T47D (cell line): ENCODE measurements at places on chromosomes 7 and 10.

DNA sequence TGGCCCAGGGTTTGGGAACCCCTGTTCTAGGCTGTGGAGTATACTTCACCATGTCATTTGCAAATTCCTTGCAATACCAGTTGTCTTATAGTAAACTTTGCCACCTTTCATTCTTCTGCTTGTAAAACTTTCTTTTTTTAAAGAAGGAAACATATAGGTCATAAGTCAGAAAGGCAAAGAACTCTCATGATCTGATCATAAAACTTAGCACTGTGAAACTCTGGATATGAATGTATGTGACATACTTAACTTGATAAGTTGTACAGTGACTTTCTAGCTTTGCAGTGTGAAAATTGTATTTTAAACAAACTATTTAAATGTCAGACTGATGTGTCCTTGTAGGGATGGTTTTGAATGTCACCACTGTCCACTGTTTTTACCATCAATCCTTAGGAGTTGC, 31.0 kb upstream of the SAMD9L start:
- no peak for DNase-seq

GRCh38 chr10:61153771-61154170, 209.8 kb upstream of the RHOBTB1 start:
- no peak for DNase-seq

DNA sequence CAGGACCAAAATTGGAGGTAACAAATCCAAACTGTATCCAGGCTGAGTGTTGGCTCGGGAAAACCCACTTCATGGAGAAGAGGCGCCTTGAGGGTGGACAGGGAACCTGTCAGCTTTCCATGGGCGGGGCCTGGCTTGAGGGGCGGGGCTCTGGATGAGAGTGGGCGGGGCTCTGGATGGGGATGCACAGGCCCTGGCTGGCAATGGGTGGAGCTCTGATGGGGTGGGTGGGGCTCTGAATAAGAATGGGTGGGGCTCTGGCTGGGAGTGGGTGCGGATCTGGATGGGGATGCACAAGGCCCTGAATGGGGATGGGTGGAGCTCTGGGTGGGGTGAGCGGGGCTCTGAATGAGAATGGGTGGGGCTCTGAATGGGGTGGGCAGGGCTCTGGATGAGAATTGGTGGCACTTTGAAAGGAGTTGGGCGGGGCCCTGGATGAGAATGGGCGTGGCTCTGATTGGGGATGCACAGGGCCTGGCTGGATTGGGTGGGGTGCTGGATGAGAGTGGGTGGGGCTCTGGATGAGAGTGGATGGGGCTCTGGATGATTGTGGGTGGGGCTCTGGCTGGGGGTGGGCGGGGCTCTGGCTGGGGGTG, 96.6 kb upstream of the NPTX2 start:
- DNase-seq: no peak

GRCh38 chr7:29115753-29116152, 30.6 kb downstream of the CPVL start:
- no peak for DNase-seq

- DNase-seq: no peak
Measured at GRCh38 chr10:70693619-70694335, 21.5 kb downstream of the ADAMTS14 start.

DNA sequence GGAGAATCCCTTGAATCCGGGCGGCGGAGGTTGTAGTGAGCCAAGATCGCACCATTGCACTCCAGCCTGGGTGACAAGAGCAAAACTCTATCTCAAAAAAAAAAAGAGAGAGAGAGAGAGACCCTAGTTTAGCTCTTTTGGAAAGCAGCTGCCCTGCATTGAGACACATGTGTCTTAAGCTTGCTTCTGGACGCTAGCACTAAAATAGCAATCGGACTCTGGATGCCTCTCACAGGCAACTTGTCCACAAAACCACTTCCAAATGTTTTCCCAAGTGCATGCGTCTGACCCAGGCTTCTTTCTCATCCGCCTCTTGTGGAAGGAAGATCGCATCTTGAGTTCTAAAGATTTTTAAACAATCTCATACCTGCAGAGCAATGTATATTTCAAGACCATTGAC, 182.7 kb downstream of the CUX1 start:
- no peak for DNase-seq

DNA sequence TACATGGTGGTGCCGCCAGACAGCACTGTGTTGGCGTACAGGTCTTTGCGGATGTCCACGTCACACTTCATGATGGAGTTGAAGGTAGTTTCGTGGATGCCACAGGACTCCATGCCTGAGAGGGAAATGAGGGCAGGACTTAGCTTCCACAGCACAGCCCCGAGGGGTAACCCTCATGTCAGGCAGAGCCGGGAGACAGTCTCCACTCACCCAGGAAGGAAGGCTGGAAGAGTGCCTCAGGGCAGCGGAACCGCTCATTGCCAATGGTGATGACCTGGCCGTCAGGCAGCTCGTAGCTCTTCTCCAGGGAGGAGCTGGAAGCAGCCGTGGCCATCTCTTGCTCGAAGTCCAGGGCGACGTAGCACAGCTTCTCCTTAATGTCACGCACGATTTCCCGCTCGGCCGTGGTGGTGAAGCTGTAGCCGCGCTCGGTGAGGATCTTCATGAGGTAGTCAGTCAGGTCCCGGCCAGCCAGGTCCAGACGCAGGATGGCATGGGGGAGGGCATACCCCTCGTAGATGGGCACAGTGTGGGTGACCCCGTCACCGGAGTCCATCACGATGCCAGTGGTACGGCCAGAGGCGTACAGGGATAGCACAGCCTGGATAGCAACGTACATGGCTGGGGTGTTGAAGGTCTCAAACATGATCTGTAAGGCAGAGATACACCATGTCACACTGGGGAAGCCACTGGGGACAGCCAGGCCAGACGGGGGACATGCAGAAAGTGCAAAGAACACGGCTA, 104.6 kb upstream of the TNRC18 start:
- no peak for DNase-seq

DNA sequence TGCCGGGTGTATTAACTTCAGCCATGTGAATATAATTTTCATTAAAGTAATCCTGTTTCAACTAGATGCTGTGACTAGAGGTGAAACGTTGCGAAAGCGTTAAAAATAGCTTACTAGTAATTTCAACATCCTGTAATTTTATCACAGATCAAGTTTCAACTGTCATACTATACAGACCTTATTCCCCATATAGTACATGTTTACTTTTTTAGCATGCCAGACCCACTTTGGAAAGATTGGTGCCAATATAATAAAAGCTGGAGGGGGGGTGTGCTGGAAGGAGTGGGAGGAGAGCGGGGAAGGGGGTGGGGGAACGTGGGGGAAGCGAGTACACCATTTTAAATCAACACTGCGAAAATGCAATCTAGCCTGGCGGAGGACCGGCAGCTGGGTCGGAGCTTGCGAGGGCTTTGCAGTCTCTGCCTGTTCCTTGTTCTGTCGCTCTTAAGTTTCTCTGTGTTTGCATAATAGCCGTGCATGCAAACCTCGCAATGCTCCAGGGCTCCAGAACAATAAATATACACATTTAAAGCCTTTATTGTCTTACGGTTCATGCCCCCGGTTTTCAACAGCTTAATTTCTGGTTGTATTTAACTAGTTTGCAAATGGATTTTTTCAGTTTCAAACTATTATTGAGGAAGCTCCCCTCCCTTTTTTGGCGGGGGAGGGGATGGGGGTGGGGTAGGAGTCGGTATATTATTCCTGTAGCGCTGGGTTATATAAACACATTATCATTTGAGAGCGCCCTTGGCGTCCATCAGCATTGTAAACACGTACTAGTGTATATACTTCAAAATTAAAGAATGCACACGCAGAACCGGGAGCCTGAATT, 1.3 kb upstream of the ARID5B start:
- peak; percentile 58 for DNase-seq

DNA sequence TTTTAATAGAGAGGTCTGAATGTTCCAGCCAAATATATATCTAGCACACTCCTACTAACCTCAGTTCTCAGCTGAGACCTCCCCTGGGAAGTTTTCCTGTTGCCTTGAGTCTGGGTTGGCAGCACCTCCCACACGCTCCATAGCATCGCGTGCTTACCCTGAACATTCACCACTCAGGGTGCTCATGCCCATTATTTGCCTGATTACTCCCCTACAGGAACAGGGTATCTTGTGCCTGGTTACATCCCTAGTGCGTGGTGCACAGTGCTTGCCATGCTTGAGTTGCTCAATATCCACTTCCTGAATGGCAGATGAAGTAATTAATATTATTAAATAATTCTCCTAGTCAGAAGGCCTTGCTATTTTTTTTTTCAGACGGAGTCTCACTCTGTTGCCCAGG, 269.9 kb upstream of the IMMP2L start:
- DNase-seq: no peak

DNA sequence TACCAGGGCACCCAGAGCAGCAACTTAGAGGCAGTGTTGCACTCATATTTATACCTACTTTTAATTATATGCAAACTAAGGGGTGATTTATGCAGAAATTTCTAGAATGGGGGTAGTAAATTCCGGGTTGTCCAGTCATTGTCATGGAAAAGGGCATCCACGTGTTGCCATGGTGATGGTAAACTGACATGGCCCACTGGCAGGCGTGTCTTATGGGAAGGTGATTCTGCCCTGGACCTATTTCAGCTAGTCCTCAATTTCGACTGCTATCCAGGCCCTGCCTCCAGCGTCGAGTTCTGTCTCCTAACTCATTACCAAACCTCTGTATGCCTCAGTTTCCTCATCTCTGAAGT, 12.8 kb downstream of the SNX8 start:
- DNase-seq: no peak

DNA sequence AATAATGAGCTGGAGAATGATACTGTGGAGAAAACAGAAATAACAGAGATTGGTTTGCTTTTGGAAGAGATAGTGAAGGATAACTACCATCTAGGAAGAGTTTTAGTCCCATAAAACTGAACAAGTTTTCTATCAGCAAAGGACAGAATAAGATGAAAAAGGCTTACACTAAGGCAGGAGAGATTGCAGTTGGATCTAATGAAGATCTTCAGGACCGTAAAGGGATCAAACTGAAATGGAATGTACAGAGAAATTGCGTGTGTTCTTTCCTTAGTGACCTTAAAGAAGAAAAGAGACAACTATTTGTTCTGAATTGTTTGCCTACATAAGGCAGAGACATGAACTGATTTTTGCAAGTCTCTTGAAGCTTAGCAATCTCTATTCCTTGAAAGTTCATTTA, 191.7 kb upstream of the MTPN start:
- no peak for DNase-seq

- DNase-seq: no peak
Measured at GRCh38 chr7:5375925-5376324, 47.7 kb downstream of the TNRC18 start.

- DNase-seq: no peak
Measured at GRCh38 chr7:107711301-107711700, 32.6 kb upstream of the CBLL1 start.

- DNase-seq: no peak
Measured at GRCh38 chr10:74542077-74542476, 284.3 kb upstream of the KAT6B start.

GRCh38 chr7:149334219-149334618, 72.2 kb downstream of the ZNF783 start:
- DNase-seq: no peak

DNA sequence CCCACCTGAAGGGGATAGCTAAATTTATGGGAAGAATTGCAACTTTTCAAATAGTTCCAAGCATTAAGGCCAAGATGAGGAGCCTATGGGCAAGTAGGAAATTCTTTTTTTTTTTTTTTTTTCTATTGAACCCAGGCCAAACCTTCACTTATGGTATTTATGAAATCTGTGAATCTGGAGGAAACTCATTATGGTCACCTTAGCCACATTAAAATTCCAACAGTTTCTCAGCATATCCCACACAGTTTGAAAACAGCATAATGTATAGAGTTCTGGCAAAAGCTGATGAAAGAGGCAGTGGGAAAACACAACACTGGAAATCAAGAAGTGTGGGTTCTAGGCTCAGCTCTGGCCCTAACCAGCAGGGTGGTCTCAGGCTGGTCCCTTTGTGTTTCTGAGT, 236.9 kb downstream of the PTEN start:
- no peak for DNase-seq

DNA sequence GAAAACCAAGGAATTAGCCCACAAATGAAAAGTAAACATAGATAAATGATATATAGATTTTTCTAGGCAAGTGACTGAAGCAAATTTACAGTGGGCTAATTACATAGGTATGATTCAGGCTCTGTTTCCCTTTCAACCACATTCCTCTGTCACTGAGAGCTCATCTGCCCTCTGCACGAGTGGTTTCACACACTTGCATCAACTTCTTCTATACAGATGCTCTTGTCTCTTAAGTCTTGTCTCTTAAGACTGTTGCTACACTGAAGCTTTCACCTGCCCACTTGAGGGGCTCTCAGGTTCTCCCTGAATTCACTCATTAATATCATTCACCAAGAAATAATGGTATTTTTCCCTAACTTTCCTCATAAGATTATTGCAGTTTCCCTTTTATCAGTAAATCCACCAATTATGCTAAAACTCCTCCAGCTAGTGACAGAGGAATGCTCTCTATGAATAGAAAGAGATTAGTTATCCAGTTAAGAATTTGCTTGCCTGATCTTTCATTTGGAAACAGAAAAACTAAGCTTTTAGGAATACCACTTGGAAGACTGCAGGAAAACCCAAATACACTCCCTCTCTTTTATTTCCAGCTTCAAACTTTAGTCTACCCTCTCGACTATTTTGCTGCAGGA, 95.7 kb downstream of the ELAPOR2 start:
- DNase-seq: no peak

- DNase-seq: no peak
Measured at GRCh38 chr7:137399827-137400823, 56.6 kb upstream of the PTN start.

GRCh38 chr7:33841705-33842129, 63.6 kb upstream of the BMPER start:
- no peak for DNase-seq

DNA sequence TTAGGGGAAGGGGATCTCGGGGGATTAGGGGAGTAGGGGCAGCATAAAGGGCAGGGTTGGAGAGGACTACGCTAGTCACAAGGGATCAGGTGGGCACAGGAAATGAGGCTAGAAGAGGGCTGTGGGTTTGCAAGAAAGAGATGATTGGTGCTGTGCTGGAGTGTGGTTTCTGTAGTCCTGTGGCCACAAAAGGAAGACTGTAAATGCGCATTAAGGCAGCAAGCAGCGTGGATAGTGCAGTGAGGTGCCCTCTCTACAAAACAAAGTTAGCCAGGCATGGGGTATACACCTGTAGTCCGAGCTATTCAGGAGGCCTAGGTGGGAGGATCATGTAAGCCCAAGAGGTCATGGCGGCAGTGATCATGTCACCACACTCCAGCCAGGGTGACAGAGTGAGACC, 212.1 kb downstream of the MLLT10 start:
- DNase-seq: no peak
